ENCODE measurements at places on chromosomes 5 and 9.

- peak; percentile 86 for DNase-seq
These were observed 3.5 kb upstream of the PDLIM7 start for GRCh38 chr5:177500685-177501522.

- DNase-seq = peak; percentile 75
These were observed 2.9 kb downstream of the JAK2 start for GRCh38 chr9:4987961-4988421.

- no peak for DNase-seq
These were observed 33.3 kb downstream of the RICTOR start for GRCh38 chr5:39040875-39041274.

GRCh38 chr5:73338256-73339050, 110.1 kb downstream of the FOXD1 start:
- no peak for DNase-seq

DNA sequence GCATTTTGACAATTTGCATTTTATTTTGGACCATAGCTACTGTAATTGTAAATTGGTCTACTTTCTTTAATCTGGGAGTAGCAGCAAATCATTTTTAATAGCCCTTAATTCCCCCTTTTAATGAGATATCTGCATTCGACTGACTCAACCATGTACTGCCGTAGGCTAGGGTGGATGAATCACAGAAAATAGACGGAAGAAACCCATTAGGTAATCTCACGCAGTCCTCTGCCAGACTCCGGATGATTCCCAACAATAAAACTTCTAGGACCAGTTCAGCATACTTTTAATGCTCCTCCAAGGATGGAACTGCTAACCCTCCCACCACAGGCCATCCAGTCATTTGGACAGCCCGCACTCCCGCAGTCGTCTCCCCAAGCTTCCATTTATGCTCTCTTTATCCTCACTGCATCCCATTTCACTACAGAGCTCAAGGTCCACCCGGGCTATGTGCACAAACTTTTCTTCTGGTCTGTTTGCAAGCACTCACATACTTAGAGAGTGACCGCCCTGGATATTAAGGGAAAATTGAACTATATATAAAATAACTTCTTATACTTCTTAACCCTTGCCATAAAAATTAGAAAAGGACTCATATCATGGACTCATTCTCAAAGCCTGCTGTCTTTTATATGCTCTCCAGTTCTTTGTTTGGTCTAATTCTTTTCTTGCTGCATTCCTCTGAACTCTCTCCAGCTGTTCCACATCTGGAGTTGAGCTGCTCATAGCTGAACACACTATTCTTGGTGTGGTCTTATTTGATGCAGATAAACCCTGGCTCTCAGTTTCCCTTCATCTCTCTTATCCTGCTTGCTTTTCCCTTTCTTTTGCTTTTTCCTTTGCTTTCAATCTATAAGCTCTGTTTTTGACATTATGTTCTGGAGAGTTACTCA, 326.6 kb downstream of the ARL15 start:
- no peak for DNase-seq

GRCh38 chr9:4305065-4305985, 5.5 kb upstream of the GLIS3 start:
- DNase-seq = no peak

DNA sequence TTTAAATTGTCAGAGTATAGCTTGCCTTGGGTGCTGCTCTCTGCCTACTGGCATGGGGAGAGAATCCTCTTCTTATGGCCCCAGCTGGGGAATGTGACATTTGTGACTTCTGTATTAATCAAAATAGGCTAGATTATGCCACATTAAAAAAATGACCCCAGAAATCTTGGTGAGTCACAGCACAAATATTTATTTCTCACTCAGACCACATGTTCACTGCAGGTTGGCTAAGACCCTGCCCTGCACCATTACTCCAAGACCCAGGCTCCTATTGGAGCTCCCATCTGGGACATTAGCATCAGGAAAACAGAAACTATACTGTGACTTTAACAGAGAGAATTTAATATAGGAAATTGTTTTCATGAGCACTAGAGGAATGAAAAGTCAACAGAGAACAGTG, 16.6 kb upstream of the WHRN start:
- no peak for DNase-seq

GRCh38 chr9:113399646-113400200, 1.4 kb downstream of the ALAD start:
- DNase-seq = no peak

GRCh38 chr5:74289238-74289637, 351.3 kb downstream of the ENC1 start:
- no peak for DNase-seq
